ENCODE measurements at places on chromosomes 13 and 19.

- DNase-seq: no peak
Observed at GRCh38 chr13:111476197-111476596, 155.8 kb downstream of the TEX29 start.

- DNase-seq: no peak
Observed at GRCh38 chr13:59746291-59746962, 417.3 kb downstream of the DIAPH3 start.

DNA sequence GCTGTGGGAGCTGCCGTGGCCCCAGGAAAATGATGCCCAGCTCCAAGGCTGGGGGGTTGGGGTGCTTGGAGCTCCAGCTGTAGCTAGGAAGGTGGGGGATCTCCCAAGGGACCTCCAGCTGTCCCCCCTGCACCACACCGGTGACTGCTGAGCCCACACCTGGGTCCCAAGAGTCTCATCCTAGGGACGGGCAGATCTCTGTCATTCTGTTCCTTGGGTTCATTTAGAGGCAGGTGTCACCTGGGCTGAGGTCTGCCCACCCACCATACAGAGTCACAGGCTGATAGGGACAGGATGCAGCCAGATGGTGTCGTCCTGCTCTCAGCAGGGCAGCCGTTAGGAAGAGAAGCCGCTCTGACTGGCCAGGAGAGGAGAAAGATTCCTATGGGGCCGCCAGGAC lies 5.3 kb downstream of the F2RL3 start:
- DNase-seq: no peak

DNA sequence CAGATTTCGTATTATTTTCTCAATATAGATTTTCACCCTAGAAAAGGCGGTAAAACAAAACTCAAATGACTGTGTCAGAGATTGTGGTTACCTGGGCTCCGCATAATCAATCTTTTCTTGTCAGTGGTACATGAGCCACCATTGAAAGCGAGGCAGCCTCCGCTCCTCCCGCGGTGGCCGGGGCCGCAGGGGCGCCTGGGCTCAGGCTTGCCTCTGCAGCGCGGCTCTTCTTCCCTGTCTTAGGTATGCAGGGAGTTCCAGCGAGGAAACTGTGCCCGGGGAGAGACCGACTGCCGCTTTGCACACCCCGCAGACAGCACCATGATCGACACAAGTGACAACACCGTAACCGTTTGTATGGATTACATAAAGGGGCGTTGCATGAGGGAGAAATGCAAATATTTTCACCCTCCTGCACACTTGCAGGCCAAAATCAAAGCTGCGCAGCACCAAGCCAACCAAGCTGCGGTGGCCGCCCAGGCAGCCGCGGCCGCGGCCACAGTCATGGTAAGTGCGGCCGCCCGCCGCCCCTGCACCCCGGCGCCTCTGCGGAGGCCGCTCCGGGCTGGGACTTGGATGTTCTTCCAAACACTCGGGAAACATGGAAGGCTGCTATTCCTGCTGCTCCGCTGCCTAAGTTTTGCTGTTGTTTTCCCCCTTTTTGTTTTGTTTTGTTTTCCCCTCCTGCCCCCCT lies 87.3 kb upstream of the RAP2A start:
- DNase-seq: no peak

DNA sequence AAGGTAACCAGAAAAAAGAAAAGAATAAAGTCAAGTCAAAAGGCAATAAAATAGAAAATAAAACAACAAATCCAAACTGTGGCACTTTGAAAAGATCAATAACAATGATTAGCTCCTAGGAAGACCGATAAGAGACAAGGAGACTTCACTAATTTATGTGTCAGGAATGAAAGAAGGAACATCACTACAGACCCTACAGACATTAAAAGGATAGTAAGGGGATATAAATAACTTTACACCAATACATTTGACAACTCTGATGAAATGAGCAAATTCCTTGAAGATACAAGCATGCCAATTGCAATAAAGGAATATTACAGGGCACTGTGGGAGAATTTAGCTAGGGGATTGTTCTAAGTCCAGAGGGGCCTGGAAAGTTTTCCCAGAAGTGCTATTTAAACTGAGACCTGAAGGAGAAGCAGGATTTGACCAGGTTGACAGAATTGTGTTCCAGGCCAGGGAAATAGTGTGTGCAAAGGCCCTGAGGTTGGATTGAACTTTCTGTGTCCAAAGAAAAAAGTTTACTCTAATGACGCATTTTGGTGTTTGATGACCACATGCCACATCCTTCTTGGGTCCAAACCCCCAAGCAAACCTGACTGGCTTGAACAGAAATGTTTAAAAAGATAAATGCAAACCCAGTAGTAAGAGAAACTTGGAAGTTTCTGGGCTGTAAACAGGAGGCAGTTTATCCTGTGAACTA lies 1.6 kb upstream of the C19orf38 start:
- DNase-seq: no peak

DNA sequence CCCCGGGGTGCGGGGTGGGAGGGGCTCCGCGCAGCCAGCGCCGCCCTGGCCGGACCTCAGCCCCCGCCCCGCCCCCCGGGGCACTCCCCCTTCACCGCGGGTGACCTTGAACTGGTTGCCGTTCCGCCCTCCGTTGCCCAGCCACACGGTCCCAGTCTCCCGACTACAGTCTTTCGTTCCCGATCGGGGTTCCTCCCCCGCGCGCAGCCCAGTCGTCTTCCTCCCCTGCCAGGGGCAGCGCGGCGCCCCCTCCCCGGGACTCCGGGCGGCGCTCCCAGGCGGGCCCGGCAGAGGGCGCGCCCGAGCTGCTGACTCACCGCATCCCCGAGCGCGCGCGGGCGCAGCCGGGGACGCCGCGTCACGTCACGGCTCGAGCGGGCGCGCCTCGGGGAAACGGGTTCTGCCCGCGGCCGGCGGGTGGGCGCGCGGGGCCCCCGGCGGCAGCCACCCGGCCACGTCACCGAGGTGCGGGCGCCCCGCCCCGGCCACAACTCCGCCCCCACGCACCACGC lies 459 bp downstream of the MIDN start:
- peak; percentile 77 for DNase-seq

GRCh38 chr13:34435338-34435737 lies 506.7 kb upstream of the NBEA start:
- no peak for DNase-seq

DNA sequence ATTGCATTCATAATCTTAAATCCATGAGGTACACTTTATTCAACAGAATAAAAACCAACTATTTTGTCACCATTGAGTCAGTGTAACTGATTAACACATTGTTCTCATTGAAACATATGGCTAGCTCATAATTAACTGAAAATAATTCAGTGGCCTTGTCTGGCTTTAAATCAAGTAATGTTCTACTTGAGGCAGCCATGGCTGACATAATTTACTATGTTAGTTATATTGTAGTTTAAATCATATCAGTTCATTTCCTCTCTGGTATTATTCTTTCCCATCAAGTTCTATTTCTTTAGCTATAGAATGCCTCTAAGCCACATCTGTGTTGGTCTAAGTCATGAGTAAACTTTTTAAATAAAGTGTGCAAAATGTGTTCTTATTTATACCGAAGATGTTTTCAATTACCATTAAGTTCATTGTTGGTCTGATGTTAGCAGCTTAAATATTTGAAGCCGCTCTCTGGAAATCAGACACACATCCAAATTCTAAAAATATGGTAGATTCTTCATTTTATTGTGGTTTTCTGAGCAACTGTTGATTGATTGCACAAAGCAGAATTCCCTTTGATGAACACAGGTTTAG lies 393.7 kb downstream of the GPC6 start:
- no peak for DNase-seq

GRCh38 chr19:49403404-49404187 lies 15.5 kb downstream of the KASH5 start:
- DNase-seq: no peak

- no peak for DNase-seq
Observed at GRCh38 chr19:5547881-5548280, 19.9 kb downstream of the TINCR start.

- no peak for DNase-seq
Observed at GRCh38 chr13:94218951-94219350, 260.5 kb downstream of the DCT start.

DNA sequence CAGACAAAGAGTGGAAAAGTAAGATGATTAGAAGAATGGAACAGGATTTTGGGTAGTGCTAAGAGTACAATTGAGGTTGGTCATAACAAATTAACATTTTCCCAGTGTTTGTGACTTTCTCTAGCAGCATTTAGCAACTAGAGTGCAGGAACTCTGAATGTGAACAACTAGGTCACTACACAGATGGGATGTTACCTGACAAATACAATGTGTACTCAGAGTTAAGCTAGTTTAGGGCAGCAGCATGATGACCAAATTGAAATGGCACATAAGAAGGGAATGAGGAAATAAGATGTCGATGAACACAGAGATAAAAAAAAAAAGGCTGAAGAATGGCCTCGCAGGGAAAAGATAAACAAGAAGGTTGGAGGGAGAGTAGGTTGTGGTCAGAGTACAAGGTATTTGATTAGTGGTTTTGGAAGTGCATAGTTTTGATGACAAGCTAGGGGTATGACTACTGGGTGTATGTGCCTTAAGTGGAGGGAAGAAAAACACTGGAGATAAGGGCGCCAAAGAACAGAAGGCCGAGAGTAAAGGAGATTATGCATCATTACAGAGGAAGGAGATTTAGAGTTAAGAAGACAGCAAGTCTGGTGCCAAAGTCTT lies 381.1 kb downstream of the FGF14 start:
- DNase-seq: no peak

DNA sequence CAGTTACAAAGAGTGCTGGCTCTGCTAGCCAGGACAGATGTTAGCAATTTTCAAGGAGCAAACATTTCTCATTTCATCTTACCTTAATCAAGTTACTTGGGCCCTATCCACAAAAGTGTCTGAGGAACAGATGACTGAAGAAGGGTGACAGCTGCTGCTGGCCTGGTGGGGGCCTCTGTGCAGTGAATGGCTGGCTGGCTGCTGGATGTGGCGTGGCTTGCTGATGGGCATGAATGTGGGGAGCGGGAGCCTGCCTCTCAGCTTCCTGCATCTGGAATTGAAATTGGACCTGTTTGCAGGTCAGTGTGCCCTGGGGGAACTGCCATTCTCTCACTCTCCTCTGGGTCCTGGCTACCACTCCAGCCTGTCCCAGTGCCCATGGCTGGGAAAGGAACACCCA lies 94.7 kb downstream of the RGCC start:
- DNase-seq: no peak

DNA sequence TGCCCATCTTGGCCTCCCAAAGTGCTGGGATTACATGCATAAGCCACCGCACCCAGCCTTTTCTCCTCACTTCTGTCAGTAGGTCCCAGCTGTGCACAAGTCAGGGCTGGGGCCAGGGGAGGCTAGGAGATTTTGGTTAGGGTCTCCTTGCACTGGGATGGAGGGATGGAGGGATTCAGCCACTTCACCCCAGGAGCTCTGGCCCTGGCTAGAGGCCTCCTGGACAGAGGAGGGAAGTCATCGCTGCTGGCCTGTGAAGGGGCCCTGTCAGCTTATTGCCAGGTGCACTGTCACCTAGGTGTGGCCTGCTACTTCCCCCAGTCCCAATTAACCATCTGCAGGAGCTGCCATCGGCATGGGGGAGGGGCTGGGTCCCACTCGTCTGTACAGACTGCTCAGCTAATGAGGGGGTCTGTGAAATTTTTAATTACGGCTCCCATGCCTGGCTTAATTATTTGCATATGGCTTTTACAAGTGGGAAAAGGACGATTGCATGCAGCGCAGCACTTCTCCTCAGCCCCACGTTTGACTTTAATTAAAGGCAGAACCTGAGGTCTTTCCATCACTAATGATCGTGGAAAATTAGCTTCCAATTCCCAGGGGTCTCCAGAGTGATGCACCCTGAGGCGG lies 52.4 kb downstream of the CHST8 start:
- no peak for DNase-seq

DNA sequence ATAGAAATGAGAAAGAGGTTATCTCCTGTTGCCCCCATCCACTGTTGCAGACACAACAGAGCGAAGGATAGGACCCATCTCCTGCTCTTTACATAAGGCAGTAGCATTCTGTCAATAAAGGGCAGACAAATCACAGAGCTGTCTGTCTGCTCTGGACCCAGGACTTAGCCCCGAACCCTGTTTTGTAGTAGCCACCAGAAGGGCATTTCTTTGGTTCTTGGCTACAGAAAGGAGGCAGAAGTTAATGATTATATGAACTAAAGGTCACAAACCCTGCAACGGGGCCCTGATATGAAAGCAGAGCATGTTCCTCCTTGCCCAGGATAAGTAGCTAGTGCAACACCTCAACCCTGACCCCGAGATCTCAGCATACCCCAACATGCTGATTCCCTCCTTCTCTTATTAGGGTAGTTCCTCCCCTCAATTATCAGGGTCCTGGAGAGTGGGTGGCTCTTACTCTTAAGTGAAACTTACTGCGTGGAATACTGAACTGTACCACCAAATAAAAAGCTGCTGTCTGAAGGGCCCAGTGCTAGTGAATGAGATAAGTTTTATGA lies 680.4 kb upstream of the SPRY2 start:
- DNase-seq: no peak

DNA sequence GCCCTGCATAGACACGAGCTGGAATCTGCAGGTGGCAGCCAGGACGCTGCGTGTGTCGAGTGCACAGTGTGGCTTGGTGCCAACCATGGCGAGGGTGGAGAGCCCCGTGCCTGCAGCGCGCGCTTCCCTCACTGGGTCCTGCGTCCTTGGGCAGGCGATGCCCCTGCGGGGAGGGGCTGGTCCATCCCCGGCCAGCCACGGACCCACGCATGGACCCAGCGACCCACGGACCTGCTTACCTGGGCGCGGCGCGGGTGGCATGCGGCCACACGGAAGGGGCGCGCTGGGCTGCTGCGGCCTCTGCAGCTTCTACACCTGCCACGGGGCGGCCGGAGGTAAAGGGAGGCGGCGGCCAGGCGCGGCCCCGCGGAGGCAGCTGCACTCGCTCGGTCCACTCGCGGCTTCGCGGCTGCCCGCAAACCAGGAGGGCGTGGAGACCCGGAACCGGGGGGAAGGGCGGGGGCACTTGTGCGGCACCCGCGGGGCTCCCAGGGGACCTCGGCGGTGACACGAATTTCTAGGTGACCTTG lies 569 bp upstream of the MCF2L start:
- DNase-seq: peak; percentile 10

DNA sequence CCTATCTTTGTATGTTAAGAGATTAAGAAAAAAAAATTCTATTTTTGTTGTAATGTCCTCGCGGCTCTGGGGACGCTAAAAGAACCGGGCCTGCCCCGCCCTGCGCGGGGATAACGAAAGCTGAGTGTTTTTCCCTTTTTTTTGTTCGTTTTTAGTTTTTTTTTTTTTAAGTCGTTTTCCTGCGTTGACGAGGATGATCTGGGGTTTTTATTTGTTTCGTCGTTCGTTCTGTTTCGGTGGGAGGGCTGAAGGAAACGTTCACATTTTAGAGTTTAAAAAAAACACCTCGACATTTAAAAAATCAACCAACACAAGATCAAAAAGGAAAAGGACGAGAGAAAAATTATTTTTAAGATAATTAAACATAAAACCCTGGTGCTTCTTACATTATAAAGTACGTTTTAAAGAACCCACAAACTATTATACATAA lies 5.6 kb downstream of the LYL1 start:
- no peak for DNase-seq

- no peak for DNase-seq
Observed at GRCh38 chr13:110323172-110323891, 16.2 kb downstream of the COL4A2 start.

GRCh38 chr13:30552567-30552966 lies 65.2 kb upstream of the USPL1 start:
- no peak for DNase-seq

All from activated T-cell treated with anti-CD3 and anti-CD28 coated beads for 4 hours (primary cell).